ENCODE measurements at places on chromosomes 11 and 22. TPM values are rescaled to one million over a fixed set of nuclear protein-coding genes. Genes with fewer than 3 reads are reported as not detected.

GRCh38 chr11:104380358-104380757 is 216.4 kb upstream of the PDGFD start:
- ATAC-seq, result no peak

DNA sequence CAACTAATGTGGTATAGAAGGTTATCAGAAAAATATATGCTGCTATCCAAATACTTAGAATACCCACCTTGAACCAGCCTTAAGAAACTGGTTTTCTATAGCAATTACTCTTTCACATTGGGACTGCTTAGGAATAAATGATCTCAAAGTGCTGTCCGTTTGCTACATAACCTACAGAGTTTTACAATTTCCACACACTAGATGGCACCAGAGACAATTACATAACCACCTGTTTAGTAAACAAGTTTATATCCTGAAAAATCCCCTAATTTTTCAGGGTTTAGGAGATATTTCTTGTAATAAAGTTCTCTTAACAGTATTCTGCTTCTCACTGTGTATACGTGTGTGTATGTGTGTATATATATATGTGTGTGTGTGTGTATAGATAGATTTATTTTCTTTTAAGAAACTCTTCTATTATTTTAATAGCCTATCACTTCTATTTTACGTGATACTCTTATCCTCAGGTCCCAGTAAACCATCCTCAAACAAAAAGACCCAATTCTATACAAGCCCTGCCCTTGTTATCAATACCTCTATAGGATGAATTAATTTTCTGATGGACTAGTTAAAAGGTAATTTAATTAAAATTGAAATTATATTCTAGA is 6.7 kb upstream of the OR5I1 start:
- ATAC-seq, result no peak

- no peak for ATAC-seq
These were observed 24.1 kb downstream of the MAML2 start for GRCh38 chr11:96318850-96319249.

- peak; percentile 33 for ATAC-seq
These were observed at the start of gene MEI1 for GRCh38 chr22:41699264-41700107. TSS of gene MEI1 (plus strand) at chr22:41699503. CDS start at chr22:41699539, 36 bp downstream.

GRCh38 chr11:74720596-74721478 is 10.4 kb downstream of the CHRDL2 start:
- peak; percentile 17 for ATAC-seq

- ATAC-seq, result no peak
These were observed 248.7 kb upstream of the ARHGAP42 start for GRCh38 chr11:100438376-100438775.

GRCh38 chr11:123020968-123021367 is 39.3 kb upstream of the BSX start:
- peak; percentile 31 for ATAC-seq

GRCh38 chr22:17514084-17514483 is 49.2 kb upstream of the SLC25A18 start:
- ATAC-seq, result no peak

- no peak for ATAC-seq
These were observed 39.1 kb downstream of the ANKK1 start for GRCh38 chr11:113426686-113427085.

DNA sequence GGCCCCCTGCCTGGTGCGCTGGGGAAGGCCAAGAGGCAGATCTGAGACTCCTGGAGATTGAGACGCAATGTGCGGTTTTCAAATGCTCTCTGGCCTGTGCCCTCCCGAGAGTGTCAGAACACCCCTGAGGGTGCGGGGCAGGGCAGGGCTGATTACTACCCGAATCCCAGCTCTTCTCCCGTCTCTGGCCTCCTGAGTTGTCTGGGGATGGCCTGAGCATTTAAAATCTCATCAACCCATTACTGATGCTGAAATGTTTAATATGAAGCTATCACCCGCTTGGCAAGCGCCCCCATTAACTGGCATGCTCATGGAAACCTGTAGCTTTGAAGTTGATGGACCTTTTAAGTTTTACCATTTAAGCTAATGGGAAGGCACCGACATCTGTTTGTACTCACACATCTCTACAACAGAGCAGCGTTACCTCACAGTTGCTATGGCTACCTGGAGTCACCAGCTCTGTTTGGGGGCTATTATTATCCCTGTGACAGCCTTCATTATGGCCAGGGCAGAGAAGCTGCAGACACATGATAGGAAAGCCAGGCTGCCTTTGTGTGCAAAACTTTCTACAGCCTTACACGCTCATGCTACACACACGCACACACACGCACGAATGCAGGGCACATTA is 3.6 kb upstream of the MB start:
- no peak for ATAC-seq

GRCh38 chr11:67179892-67180490 is 60.9 kb downstream of the KDM2A start:
- ATAC-seq, result no peak

DNA sequence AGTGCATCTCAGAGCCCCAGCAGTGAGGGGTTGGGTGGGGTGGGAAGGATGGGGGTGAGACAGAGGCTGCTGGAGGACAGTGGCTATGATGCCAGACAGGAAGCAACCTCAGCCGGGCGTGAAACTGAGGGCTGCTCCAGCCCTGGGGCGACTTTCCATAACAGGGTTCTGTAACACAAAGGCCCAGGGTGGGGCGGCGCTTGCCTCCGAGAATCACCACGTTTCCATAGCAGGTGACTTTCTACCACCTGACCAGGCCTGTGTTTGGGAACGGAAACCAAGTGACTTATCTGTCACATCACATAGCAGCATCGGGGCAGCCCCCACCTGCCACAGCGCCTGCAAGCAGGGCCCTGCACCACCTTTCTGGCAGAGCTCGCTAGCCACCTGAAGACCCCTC is 85.8 kb downstream of the TRMU start:
- ATAC-seq, result peak; percentile 67

DNA sequence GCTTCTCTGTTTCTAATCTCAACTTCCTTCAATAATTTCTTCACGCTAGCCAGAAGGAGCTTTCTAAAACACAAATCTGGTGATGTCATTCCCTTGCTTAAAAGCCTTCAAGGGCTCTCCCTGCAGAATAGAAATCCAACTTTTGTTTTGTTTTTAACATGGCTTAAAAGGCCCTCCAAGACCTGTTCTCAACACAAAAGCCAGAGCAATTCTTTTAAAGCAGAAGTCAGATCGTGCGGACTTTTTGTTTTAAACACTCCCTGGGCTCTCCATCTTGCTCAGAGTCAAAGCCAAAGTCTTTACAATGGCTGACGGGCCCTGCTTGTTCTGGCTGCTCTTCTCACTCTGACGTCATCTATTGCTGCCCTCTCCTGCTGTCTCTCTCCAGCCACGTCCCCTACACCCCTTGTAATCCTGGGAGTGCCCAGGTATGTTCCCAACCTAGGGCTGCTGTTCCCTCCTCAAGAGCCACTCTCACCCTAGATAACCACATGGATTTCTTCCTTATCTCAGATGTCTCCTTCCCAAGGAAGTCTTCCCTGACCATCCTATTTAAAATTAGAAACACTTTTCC is 22.5 kb downstream of the TECTA start:
- no peak for ATAC-seq

DNA sequence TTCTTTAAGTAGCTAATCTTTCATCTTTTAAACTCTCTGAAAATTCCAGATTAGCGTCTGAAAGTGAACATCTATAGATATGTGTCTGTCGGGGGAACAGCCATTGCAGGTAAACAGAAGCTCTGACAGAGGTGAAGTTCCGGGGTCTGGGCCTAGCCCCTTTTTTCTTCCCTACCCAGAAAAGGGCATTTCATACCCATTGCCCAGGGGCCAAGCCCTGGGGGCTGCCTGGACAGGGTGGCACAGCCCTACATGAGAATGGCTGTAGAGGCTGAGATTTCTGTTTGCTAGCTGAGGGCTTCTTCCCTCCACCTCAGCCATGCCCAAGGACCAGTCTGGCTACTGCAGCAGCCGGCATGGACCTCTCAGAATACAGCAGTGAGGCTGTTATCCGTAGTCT is 327.0 kb upstream of the PLET1 start:
- ATAC-seq, result no peak

- no peak for ATAC-seq
These were observed 83.5 kb upstream of the NARS2 start for GRCh38 chr11:78657968-78658839.

GRCh38 chr11:86449993-86450629 is 75.4 kb downstream of the CCDC81 start:
- no peak for ATAC-seq

DNA sequence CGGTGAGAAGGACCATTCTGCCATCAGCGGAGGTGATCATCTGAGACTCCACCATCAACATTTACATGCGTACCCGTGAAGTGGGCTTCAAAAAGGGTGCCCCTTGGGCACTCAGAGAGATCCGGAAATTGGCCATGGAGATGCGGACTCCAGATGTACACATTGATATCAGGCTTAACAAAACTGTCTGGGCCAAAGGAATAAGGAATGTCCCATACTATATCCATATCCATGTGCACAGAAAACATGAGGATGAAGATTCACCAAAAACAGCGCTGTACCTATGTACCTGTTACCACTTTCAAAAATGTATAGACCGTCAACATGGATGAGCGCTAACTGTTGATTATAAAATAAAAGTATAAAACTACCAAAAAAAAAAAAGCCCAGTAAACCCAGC is 10.8 kb downstream of the HSPA8 start:
- ATAC-seq, result no peak

Gene ANO1
- total RNA-seq, result 7.9 TPM

Gene SOX6
- 13.6 TPM for total RNA-seq

Gene NELL1
- total RNA-seq, result not detected

Gene FAM83F
- total RNA-seq, result 50.7 TPM

Gene UBQLN3
- total RNA-seq, result not detected

Data from esophagus mucosa (tissue), 1 donor.